Keratinocyte (primary cell): ENCODE measurements at places on chromosomes 7 and 10. TPM values are rescaled to one million over a fixed set of nuclear protein-coding genes. Genes with fewer than 3 reads are reported as not detected.

- H3K27me3 ChIP-seq, result no peaks in the 10 kb centered on the region
- H3K27ac ChIP-seq, result no peak overlapping the region
- no peaks in the 10 kb centered on the region for H3K36me3 ChIP-seq
- no peak for DNase-seq
These were observed 12.0 kb downstream of the TET1 start for GRCh38 chr10:68572151-68572550.

DNA sequence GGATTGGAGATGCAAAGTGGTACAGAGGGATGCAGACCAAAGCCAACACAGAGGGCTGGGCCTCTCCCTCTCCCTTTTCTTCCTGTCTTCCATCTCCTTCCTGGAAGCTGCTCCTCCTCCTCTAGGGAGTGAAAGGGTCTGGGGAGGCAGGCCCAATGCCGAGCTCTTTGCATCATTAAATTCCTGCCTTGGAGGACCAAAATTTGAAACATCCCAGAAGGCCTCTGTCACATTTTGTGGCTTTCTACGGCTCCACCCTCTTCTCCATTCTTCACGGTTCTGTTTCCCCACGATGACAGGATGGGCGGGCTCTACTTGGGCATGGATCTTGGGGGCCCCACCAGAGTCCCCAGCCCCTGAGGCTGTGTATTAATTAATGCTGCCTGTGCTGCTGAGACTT is 76.4 kb downstream of the NEURL1 start:
- no peaks in the 10 kb centered on the region for H3K36me3 ChIP-seq
- DNase-seq, result no peak
- peaks cover 11% of the 10 kb centered on the region for H3K4me1 ChIP-seq
- no peak overlapping the region for H3K4me3 ChIP-seq
- no peak overlapping the region for H3K27ac ChIP-seq
- peaks cover 22% of the 10 kb centered on the region for H3K27me3 ChIP-seq

The CRHR2 gene
- polyA plus RNA-seq, result not detected in 3 replicates

DNA sequence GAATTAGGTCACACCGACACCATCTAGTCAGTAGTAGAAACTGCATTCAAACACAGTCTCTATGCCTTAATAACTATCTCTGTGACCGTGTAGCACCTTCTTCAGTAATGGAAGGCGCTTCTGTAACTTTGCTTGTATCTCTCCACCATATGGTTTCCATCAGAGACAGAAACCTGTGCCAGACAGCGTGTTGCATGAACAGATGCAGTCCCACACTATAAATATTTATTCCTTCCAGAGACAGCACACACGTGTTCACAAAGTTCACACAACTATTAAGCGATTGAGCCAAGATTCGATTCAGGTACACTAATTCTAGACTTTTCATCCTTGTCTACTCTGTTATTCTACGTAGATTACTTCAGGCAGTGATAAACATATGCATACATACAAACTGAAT is 873.9 kb upstream of the MBL2 start:
- no peaks in the 10 kb centered on the region for H3K4me1 ChIP-seq
- no peaks in the 10 kb centered on the region for H3K27me3 ChIP-seq

DNA sequence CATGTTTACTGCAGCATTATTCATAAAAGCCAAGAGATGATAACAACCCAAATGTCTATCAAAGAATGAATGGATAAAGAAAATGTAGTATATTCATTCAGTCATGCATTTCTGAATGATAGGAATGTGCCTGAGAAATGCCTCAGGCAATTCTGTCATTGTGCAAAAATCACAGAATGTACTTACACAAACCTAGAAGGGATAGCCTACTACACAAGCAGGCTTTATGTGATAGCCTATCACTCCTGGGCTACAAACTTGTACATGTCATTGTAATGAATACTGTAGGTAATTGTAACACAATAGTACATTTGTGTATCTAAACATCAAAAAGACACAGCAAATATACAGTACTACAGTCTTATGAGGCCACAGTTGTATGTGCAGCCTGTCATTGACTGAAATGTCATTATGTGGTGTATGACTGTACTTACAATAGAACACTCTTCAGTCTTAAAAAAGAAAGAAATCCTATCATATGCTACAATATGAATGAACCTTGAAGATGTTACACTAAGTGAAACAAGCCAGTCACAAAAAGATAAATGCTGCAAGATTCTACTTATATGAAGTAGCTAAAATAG is 141.8 kb upstream of the GPR22 start:
- no peak overlapping the region for H3K27ac ChIP-seq
- no peaks in the 10 kb centered on the region for H3K27me3 ChIP-seq
- no peaks in the 10 kb centered on the region for H3K36me3 ChIP-seq
- peaks cover 14% of the 10 kb centered on the region for H3K4me1 ChIP-seq
- peak; percentile 69 for DNase-seq
- no peak overlapping the region for H3K4me3 ChIP-seq

- H3K27ac ChIP-seq, result no peak overlapping the region
- H3K36me3 ChIP-seq, result no peaks in the 10 kb centered on the region
- H3K4me3 ChIP-seq, result no peak overlapping the region
- peaks cover 14% of the 10 kb centered on the region for H3K4me1 ChIP-seq
These were observed 82.8 kb downstream of the TES start for GRCh38 chr7:116293139-116293538.

The FOXK1 gene
- polyA plus RNA-seq, result 4.0 to 9.6 TPM (median 4.4 TPM) in 3 replicates

GRCh38 chr10:121323443-121323842 is 274.8 kb downstream of the FGFR2 start:
- peak overlapping the region; percentile 47 for H3K27ac ChIP-seq
- no peak for DNase-seq
- H3K4me1 ChIP-seq, result peaks cover 49% of the 10 kb centered on the region
- no peak overlapping the region for H3K4me3 ChIP-seq

- peaks cover 30% of the 10 kb centered on the region for H3K4me1 ChIP-seq
- H3K27ac ChIP-seq, result no peak overlapping the region
- no peaks in the 10 kb centered on the region for H3K36me3 ChIP-seq
- no peaks in the 10 kb centered on the region for H3K27me3 ChIP-seq
These were observed 173.1 kb upstream of the AGR3 start for GRCh38 chr7:17054836-17055235.

GRCh38 chr10:124710266-124710881 is 33.8 kb downstream of the FAM53B start:
- no peak overlapping the region for H3K4me3 ChIP-seq

GRCh38 chr7:140350056-140350455 is 48.3 kb downstream of the SLC37A3 start:
- no peak for DNase-seq
- no peak overlapping the region for H3K4me3 ChIP-seq
- no peak overlapping the region for H3K27ac ChIP-seq
- H3K4me1 ChIP-seq, result no peaks in the 10 kb centered on the region
- H3K27me3 ChIP-seq, result no peaks in the 10 kb centered on the region
- peaks cover 4% of the 10 kb centered on the region for H3K36me3 ChIP-seq

DNA sequence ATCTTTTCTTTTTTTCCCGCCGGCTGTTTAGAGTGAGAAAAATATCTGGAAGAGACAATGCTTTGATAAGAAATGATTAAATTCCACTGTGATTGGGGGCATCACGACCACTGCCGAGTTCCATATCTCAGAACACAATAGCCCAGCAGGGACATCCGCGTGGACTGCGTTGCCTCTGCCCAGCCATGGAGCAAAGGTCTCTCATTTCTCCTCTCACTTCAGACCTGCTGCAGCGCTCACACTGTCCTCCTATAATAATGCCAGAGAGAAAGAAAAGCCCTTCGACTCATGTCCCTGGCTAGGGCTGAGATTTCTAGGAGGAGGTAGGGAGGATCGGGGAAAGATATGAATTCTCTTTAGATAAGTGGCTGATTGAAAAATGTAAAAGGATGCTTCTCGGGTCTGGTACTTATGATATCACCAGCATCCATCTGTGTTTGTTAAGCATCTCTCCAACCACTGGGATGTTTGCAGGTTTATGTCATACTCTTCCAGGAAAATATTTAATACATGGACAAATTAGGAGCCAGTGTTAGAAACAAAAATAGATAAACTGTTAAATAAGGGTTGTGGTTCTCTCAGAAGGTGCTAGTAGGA is 472.9 kb upstream of the AKR1E2 start:
- peaks cover 33% of the 10 kb centered on the region for H3K4me1 ChIP-seq
- H3K4me3 ChIP-seq, result no peak overlapping the region
- no peaks in the 10 kb centered on the region for H3K27me3 ChIP-seq
- peak overlapping the region; percentile 92 for H3K27ac ChIP-seq
- no peaks in the 10 kb centered on the region for H3K36me3 ChIP-seq

GRCh38 chr10:62057850-62058249 is 156.4 kb downstream of the ARID5B start:
- H3K4me1 ChIP-seq, result peaks cover 4% of the 10 kb centered on the region
- no peak for DNase-seq
- H3K4me3 ChIP-seq, result no peak overlapping the region
- H3K27me3 ChIP-seq, result no peaks in the 10 kb centered on the region
- peaks cover 6% of the 10 kb centered on the region for H3K36me3 ChIP-seq

DNA sequence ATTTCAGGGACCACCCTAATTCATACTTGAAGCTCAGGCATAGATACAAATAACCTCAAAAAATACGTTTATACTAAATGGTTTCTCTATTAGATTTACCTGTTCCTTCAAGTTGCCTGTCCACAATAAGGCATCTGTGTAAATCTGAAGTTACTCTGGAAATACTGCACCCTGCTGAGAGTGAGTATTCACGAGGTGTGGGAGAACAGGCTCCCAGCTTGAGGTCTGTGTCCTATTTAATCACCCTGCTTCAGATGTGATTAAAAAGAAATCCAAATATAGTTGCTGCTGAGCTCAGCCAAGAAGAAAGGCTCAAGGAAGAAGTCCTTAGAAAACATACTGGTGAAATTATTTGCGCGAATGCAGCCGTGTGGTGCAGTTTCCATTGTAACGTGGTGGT is 136.8 kb downstream of the KLF6 start:
- no peak for DNase-seq
- H3K4me1 ChIP-seq, result no peaks in the 10 kb centered on the region
- H3K36me3 ChIP-seq, result no peaks in the 10 kb centered on the region
- H3K4me3 ChIP-seq, result no peak overlapping the region
- no peak overlapping the region for H3K27ac ChIP-seq
- no peaks in the 10 kb centered on the region for H3K27me3 ChIP-seq

- no peaks in the 10 kb centered on the region for H3K27me3 ChIP-seq
- H3K4me1 ChIP-seq, result peaks cover 76% of the 10 kb centered on the region
- DNase-seq, result no peak
- H3K4me3 ChIP-seq, result no peak overlapping the region
These were observed 20.7 kb downstream of the MET start for GRCh38 chr7:116692401-116693308.

The ASIC3 gene
- 0.24 to 0.97 TPM (median 0.35 TPM) in 3 replicates for polyA plus RNA-seq

The SKAP2 gene
- polyA plus RNA-seq, result 8.6 to 15.0 TPM (median 11.1 TPM) in 3 replicates

The LAMB1 gene
- polyA plus RNA-seq, result 74.1 to 97.9 TPM (median 79.8 TPM) in 3 replicates

DNA sequence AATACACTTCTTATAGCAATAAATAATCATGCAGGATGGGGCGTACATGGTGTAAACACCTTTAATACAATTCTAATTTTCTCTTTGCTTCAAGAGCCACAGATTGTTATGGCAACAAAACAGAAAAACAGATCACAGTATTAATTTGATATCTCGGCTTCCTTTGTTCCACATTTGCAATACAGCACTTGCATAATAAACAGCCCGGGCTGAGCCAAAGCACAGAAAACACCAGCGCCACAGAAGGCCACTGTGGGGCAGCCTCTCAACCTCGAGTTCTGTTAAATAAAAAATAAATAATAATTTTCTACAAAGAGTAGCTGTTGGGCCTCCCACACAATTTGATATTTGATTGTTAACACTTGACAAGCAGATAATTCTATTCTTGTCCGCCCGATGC is 255.9 kb downstream of the USP6NL start:
- no peak for DNase-seq
- no peaks in the 10 kb centered on the region for H3K36me3 ChIP-seq
- no peak overlapping the region for H3K27ac ChIP-seq
- no peak overlapping the region for H3K4me3 ChIP-seq
- no peaks in the 10 kb centered on the region for H3K27me3 ChIP-seq

DNA sequence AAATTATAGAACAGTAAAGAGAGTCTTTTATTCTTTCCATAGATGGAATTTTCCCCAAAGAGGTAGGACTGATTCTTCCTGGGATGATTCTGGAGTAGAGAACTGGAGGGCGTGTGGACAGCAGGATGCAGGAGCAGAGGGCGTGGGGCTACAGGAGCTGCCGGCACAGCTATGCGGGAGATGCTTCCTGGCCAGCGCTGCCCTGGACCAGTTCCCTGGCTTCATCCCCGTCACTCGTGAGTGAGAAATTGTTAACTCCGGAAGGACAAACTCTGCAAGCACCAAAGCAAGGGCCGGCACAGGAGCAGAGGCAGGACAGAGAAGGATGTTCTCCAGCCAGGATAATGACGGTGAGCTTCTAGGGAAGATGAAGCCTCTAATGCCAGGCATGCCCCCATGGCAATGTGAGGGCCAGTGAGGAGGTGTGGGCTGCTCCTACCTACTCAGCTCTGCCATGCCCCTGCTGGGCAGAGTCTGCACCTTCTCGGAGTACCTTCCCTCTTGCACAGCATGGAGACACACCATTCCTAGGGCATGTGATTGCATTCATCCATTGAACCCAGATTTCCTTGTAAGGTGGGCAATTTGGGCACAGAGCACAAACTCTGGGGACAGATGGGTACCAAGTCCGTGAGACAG is 760.9 kb upstream of the IGFBP3 start:
- no peak overlapping the region for H3K27ac ChIP-seq
- no peak overlapping the region for H3K4me3 ChIP-seq
- no peak for DNase-seq
- H3K4me1 ChIP-seq, result no peaks in the 10 kb centered on the region

GRCh38 chr10:52318822-52319464 is 4.9 kb downstream of the DKK1 start:
- peaks cover 35% of the 10 kb centered on the region for H3K4me1 ChIP-seq
- peak overlapping the region; percentile 73 for H3K27ac ChIP-seq
- DNase-seq, result peak; percentile 94
- no peak overlapping the region for H3K4me3 ChIP-seq
- peaks cover 13% of the 10 kb centered on the region for H3K36me3 ChIP-seq

DNA sequence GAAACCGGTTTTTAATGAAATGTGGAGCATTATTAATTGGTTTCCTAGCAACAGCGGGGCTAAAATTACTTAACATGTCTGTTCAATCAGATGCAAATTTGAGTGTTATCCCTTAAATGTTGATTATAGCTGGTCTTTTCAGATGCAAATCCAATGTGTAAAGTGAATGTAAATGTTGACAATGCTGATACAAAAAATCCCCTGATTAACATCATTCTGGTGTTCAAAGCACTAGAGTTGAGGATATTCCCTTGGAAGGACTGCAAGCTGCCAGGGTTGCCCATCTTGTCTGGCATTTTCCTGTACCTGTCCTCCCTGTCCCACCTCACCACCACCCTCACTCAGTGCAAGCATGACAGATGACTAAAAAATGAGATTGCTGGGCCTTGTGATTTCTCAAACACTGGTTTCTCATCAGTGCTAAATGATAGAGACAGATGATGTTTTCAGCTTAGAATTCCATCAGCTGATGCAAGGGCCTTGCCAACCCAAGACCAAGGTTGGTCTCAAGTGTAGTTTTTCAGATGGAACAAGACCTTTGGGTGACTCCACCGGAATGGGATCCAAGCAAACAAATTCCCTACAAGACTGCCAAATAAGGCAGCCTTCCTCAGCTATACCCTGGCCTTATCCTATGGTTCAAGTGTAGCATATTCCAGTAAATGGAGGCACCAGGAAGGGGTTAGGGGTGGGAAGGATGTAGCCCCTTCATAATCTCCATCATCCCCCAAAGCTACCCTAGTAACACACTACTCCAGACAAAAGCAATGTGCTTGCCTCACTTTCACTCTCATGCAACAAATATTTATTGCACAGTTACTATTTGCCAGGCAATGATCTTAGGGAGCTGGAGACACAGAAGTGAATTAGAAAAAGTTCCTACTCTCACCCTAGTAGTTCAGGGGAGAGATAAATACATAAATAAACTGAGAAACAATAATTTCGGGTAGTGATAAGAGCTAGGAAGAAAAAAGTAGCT is 54.9 kb downstream of the JAZF1 start:
- no peaks in the 10 kb centered on the region for H3K4me1 ChIP-seq
- H3K27me3 ChIP-seq, result no peaks in the 10 kb centered on the region
- DNase-seq, result no peak
- H3K4me3 ChIP-seq, result no peak overlapping the region
- no peak overlapping the region for H3K27ac ChIP-seq
